Right renal pelvis (tissue), 4 donors: ENCODE measurements at places on chromosomes 5 and 9.

- no peak for DNase-seq
Observed at GRCh38 chr5:127565586-127566270, 48.3 kb downstream of the PRRC1 start.

DNA sequence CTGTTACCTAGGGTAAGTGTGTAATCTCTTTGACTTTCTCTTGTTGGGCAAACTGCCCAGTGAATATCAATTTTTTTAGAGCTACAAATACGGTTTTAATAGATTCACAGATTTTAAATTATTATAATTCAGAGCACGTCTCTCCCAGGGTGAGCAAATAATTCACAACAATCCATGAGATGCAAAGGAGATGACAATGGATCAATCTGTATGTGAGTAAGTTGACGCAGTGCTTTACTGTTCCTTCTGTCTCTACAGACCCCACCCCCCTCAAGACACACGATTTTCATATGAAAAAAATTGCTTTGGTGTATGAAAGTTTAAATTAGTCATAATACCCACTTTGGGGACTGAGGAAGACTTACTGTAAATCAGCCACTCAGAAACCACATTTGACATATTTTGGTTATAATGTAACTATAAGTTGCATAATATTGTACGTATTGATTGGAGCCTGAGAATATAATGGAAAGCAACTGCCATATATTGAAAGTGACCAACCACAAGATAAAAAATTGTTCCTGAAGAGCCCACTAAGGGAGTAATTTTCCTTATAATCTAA, 201.7 kb downstream of the BNC2 start:
- no peak for DNase-seq

- DNase-seq: peak; percentile 38
Observed at GRCh38 chr5:180399401-180400215, 46.5 kb upstream of the GFPT2 start.

DNA sequence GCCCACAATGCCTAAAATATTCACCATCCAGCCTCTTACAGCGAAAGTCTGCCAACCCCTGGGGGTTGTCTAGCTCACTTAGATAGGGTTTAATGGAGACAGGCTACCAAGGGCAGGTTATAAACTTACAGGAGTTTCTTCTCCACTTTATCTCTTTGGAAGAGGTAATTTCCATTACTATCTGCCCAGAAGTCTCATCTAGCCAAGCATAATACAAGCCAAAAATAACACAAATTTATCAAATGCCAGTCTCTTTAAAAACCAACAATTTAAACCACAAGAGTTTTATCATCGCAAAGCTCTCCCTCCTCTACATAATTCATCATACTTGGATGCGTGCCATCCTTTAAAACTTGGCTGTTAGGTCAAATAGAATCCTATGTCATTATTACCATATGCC, 6.2 kb downstream of the RBM22 start:
- no peak for DNase-seq

DNA sequence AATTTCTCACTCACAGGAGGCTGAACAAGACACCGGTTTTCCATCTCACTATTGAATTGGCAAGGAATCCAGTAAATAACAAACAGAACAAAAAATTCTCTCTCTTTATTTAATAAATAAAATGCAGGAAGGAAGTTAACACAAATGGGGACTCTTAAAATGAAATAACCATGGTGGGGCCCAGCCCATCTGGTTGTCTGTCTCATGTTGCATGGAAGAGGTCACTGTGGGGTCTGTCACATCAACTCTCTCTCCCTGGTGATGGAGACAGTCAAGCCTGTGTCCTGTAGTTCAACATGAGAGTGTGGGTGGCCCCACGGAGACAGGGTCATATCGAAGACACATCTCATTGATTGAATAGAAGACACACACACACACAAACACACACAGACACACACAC, 297.7 kb downstream of the IRX2 start:
- DNase-seq: no peak

DNA sequence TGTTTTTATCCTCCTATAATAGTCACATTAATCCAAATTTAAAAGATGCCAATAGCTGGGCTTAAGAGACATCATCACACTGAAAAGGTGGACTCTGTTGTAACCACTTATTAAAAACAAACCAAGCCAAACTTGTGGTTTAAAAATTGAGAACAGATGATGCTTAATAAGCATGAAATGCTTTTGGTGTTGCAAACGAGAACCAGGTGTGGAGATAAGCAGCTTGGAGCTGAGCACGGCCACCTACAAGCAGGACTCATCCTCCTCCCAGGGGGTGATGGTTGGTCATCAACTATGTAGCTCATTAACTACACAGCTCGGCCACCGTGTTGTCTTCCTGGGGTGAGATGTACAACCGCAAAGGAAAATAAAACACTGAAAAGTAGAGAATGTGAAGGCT, 154.4 kb downstream of the NPR3 start:
- no peak for DNase-seq

- DNase-seq: no peak
Observed at GRCh38 chr5:45105491-45105994, 296.8 kb downstream of the MRPS30 start.

DNA sequence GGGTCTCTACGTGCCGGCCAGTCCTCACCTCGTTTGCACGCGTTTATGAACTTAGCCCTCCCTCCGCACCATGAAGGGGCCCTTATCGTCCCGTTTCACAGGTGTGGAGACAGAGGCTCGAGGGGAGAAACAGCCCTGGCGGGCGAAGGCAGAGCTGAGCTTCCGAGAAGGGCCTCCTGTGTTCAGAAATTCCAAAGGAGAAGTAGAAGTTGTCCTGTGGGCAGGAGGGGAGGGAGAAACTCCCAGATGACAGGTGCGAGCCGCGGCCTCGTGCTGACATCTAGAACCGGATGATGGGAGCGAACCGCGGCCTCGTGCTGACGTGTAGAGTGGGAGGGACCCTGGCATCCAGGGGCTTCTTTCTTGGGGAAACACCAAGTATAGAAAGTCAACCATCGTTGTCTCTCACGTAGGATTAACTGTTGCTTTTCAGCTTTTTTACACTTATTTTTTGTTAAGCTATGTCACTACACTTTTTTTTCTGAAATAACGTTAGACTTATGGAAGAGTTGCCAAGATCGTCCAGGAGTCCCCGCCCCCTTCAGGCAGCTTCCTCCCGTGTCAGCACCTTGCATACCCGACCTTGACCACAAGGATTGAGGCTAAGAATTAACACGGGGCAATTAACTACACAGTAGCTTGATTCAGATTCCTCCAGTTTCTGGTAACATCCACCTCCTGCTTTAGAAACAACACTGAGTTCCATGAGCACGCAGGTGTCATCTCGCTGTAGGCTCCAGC, 42.8 kb upstream of the NKD2 start:
- DNase-seq: no peak

GRCh38 chr5:38941912-38942311, 96.1 kb downstream of the OSMR start:
- no peak for DNase-seq

DNA sequence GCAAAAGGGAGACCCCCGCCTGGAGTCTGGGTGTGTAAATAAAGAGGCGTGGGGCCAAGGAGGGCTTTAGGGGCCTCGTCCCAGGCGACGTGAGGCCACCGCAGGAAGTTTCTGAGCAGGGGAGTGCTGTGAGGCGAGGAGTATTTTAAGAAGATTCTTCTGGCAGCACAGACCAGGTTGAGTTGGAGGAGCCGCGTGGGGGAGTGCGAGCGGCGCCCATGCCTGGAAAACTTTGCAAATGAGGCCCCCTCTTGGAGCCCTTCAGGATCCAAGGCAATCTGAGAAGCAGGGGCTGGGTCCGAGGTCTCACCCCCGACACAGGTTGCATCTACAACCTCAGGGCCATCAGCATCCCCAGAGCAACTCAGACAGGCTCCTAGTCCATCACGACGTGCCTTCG, 24.3 kb upstream of the CPLX2 start:
- DNase-seq: no peak

DNA sequence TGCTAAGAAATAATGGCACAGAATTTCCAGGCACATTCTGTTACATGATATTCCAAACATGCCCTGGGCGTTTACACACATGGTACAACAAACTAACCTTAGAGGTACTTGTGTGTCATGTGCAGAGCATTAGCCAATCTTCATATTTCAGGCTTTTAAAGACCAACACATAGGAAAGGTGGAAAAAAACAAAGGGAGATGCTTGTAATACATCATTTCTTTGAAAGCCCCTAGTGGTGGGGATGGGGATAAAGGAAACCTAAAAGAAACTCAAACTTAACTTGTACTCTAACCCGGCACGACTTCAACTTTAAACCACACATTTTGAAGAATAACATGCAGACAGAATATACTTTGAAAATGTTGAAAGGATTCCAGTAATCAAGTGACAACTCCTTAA, 133.6 kb downstream of the PTPRD start:
- DNase-seq: no peak

- no peak for DNase-seq
Observed at GRCh38 chr5:136732751-136733150, 367.4 kb upstream of the TRPC7 start.

DNA sequence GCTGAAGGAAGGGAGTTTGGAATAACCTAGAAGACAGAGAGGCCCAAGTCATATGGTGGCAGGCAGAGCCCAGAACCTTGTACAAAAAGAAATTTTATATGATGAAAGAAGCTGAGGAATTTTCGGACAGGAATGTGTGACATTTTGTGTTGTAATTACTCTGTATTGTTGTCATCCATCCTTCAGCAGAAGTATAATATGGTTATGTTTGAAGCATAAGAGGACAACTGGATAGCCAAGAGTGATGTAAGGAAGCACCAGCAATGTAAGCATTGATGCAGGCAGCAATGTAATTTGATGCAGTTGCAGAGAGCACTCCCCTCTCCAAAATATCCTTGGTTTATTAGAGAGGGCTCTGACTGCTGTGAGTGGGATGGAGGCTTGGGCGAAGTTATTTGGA, 19.1 kb upstream of the SNX2 start:
- DNase-seq: no peak

GRCh38 chr5:154603953-154604679, 126.1 kb upstream of the HAND1 start:
- DNase-seq: no peak

DNA sequence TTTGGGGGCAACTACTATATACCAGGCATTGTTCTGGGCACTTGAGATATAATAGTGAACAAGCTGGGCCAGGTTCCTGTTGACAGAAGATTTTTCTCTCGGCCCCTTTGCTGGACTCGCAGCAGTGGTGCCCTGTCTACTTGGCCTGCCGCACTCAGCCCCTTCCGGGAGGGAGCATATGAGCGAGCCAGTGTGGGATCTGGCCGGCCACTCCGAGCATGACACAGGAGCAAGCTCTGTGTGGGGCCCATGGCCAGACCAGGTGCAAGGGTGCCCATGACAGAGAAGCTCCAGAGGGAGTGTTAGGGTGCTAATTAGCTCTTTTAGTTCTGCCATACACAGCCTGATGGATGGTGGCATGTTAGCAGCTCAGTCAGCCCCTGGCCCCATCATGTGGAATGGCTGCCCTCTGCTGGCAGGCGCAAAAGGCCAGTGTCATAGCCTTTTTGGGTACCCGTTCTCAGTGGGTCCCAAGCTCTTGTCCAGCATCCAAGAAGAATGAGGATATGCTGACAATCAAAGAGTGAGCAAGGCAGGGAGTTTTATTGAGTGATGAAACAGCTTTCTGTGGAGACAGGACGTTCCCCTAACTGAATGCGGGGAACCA, 9.3 kb upstream of the KIF4B start:
- no peak for DNase-seq

DNA sequence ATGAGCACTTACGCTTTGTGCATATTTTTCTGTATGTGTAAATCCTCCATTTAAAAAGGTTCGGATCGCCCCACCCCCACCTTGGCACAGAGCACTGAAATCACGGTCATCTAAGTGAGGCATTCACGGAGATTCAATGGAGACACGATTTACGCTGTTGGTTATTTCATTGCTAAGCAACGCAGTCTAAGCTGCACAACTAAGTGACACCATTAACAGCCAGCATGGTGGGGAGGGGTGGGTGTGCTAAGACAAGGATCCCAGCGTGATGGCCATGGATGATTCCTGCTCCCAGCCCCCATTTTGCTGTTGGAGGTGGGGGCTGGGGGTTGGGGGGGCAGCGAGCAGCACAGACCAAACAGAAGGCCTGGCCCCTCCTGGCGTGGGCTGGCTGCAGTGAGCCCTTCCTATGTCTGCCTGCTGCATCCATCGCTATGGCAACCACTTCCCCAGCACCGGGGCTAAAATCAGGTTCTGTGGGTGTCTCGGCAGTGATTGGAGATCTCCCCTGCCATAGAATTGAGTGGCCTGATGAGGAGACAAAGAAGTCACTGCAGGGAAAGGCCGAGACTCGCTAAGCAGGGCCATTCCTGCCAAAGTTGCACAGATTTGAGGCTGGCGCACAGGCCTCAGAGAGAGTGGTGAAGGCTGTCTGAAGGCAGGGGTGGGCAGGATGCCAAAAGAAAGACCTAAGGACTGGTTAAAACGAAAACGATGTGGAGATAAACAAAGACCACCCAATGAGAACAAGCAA, 14.3 kb upstream of the MARCHF6 start:
- DNase-seq: no peak

DNA sequence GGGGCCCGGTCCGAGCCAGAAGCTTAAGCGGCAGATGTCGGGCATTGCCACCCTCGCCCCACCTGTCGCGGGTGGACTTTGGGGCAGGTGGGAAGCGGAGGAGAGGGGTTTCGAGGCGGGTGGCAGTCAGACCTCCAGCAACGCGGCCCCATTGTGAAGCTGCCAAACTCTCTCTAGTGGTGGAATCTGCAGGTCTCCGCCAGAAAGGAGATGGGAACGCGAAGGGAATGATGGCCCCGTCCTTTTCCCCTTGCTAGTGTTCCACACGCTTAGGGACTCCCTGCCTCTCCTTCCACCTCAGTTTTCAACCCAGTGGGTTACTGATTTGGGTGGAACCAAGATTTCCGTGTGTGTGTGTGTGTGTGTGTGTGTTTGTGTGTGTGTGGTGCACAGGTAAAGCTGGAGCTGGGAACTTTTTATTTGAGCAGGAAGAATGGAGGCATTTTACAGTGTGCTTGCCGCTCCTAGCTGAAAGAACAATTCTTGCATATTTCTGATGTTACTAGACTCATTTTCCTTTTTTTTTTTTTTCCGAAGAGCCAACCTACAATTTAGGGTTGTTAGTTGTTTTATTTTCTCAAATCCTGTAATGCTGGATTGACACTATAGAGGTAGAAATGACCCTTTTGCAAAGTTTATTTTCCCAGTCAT, 1.3 kb downstream of the MACIR start:
- DNase-seq: peak; percentile 33

GRCh38 chr5:138722544-138723177, 30.6 kb upstream of the CTNNA1 start:
- no peak for DNase-seq

DNA sequence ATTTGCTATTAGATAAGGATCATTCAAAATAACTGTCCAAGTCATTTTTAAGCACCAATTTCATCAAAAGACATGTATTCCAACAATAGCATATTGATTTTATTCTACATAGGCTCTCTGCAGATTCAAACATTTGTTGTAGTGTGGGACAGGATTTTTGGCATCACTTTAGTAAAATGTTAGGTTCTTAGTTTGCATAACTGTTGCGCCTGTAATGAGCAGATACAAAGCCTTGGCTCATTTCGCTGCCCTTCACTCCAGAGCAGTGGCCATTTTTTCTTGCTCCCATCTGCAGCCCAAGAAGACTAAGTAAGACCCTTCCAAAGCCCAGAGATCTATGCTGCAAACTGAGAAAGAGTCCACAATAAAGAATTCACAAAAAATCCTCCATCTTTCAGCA, 446.0 kb upstream of the MPDZ start:
- no peak for DNase-seq
